ENCODE measurements at places on chromosomes 1 and 21.

DNA sequence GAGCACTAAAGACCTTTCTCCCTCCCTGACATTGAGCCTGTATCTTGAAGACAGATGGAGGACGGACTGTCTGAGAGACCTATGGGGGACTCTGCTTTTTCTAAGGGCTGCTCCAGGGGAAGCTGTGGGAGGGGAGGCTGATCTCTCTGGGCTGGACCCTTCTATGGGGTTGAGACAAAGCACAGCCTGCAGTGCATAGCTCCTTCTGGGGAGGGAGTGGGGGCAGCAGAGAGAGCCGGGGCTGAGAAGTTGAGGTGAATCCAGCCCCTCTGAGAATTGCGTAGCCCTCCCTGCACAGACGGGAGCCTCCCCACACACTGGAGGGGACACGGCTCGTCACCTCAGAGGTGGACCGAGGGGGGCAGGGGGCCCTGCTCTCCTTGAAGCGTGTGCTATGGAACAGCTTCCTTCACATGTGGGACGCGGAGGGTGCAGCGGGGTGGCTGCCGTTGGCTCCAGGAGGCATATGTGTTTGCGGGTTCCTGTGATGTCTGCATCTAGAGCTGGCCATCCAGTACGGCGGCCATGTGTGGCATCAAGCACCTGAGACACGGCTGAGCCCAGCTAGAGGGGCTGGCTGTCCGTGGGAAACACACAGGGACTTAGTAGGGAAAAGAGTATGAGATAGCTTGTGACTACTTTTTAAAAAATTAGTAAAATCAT is 299.1 kb downstream of the CAMTA1 start:
- DNase-seq = no peak

- peak; percentile 12 for DNase-seq
These were observed 567.1 kb downstream of the PTPRC start for GRCh38 chr1:199205740-199206441.

DNA sequence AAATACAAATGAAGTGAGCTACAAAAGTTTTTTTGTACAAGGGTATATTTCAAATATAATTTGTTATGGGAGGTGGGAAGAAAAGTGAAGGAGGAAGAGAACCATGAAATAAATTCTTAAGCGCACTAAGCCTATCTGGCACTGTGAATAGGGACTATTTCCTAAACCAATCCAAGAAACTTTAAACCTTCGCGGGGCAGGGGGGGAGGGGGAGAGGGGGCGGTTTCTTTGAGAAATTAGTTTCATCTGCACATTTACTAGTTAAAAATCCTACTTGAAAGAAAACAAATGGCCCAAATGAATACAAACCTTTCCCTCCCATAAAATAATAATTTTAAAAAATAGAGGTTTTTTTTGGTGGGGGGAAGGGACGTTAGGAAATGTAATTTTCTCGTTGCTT is 364 bp downstream of the GOLPH3L start:
- no peak for DNase-seq

- DNase-seq = no peak
These were observed 172.8 kb downstream of the PTGER3 start for GRCh38 chr1:70874818-70875217.

DNA sequence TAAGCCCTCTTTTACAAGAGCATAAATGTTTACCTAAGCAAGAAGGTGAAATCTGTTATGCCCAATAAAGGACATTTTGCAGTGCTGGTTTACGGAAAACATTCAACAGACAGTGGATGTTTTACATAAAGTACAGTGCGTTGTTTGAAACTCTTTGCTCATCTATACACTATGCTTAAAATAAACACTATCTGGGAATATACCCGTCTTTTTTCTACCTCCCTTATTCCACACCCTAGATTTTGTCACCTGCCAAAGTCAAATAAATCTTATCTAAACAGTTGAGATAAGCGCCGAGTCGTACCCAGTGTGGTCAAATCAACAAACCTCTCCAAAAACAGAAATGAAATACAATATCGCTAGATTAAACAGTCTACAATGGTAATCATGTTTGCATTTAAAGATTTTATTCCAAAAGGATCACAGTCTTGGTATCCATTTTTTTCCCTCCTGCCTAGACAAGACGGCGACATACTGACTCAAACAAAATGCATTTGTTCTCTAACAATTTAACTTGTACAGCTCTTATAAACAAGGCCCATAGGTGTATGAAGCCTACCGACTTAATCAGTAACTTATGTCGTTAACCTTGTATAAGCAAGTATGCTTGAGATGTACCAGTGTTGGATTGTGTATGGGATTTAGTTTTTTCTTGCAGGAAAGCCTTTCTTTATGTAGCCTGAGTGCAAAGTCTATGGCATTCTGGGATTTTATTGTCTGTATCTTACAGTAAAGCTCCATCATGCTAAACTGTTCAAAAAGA is 189.1 kb downstream of the FMN2 start:
- no peak for DNase-seq

Measured in suppressor macrophage treated with lipopolysaccharide for 1 hour (primary cell).